ENCODE measurements at places on chromosomes 12 and 14. TPM values are rescaled to one million over a fixed set of nuclear protein-coding genes. Genes with fewer than 3 reads are reported as not detected.

DNA sequence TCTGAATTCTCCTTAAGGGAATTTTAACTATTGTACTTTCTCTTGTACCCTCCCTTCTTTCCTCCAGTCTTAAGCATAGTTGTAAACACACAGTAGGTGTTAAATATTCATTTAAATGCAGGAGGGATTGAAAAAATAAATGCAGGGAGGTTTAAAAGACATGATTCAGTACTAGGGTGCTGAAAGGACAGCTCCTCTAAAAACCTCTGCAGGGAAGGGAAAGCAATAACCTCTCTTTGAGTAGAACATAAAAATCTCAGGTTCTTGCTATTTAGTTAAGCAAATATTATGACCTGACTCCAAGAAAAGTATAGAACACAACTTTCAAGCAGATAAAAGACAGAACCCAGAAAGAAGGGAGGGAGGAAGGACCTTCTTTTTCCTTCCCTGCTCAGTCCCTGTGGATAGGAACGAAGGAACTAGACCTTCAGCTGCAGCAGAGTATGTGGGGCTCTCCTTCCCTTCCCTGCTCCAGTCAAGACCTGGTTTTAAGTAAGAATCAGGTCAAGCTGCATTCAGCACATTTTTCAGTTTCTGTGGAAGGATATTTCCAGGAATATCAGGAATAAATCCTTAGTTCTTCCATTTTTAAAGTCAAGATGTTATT is 4.7 kb downstream of the MAP3K9 start:
- peak; percentile 29 for DNase-seq

DNA sequence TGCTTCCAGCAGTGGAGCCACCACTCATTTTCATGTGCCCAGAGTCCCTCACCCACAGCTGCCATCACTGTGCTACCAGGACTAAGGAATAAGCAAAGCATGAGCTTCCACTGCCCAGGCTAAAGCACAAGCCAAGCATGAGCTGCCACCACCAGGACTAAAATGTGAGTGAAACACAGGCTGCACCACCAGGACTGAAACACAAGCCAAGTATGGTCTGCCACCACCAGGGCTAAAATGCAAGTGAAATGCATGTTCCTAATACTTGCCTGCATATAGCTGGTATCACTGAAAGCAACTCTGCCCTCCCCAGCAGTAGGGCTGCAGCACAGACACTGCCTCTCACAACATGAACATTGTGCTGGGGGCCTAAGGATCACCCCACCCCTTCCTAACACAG is 30.0 kb downstream of the CEP83 start:
- no peak for DNase-seq

DNA sequence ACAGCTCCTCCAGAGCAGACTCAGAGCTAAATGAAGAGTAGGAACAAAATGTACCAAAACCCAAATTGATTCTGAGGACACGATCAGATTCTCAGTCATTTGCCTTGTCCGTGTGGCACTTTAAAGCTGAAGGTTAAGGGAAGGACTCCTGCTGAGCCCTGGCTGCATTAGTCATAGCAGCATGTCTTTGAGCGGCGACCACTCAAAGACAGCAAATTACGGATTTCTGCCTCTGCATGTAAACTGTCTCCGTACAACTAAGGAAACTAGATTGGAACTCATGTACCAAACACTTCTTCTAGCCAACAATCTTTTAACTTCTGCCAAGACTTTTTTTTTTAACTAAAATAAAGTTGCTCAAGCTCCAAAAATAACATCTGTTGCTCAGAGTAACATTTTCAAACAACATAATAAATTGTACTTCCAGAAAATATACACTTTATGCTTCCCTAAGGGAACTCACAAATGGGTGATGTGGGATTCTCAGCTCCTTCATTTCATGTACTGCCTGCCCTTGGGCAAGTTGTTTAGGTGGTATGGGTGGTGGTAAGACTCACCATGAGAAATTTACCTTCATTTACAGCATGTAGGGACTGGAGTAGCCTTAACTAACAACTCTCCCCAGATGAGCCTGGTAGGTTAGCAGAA is 56.1 kb downstream of the RERG start:
- no peak for DNase-seq

- peak; percentile 45 for DNase-seq
Measured at GRCh38 chr14:77707355-77707723, 484 bp downstream of the ALKBH1 start.

GRCh38 chr14:23936084-23936829 is 17.3 kb upstream of the DHRS4 start:
- no peak for DNase-seq

GRCh38 chr12:91493308-91493707 is 310.7 kb upstream of the DCN start:
- no peak for DNase-seq

DNA sequence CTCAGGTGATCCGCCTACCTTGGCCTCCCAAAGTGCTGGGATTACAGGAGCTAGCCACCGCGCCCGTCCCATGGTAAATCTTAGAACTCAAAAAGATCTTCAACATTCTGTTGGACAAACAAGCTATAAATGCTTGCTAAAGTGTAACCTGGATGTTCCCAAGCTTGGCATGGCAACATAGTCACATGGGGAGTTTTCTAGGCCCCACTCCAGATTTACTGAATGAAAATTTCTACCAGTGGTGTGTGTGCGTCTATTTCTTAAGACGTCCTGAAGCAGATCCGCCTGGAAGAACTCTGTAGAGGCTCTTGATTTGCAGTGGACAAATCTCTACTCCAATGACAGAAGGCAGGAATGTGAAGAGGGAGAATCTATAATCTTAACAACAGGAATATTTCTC is 59.9 kb downstream of the ZFYVE21 start:
- no peak for DNase-seq

DNA sequence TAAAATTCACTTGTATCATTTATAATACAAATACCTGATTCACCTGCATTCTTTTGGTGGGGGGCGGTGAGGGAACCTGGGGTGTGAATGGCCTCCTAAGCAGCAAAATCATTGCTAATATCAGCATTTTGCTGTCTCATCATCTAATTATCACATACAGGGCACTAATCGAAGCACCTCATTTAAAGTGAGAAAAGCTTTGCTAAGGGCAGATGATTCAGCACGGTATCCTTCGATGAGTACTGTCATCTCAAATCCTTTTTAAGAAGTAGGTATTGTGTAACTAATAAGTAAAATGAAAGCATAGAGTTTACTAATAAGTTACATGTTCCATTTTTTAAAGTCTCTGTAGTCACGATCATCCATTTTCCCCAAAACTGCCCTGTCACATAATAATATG is 278.1 kb upstream of the SOX5 start:
- DNase-seq: no peak

DNA sequence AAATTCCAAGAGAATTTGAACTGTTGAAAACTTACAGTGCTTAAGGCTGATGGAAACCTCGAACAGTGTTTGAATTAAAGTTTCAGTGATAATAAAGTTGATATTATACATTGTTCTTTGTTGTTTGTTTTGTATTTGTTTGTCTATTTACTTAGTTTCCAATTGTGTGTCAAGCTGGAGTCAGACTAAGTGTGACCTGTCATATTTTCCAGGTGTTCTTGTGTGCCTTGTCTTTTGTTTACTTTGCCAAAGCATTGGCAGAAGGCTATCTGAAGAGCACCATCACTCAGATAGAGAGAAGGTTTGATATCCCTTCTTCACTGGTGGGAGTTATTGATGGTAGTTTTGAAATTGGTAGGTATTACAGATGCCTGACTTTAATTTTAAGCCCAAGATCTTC is 6.0 kb downstream of the SLCO1C1 start:
- DNase-seq: no peak

GRCh38 chr14:58969951-58970751 is 218.3 kb upstream of the DAAM1 start:
- DNase-seq: peak; percentile 44

DNA sequence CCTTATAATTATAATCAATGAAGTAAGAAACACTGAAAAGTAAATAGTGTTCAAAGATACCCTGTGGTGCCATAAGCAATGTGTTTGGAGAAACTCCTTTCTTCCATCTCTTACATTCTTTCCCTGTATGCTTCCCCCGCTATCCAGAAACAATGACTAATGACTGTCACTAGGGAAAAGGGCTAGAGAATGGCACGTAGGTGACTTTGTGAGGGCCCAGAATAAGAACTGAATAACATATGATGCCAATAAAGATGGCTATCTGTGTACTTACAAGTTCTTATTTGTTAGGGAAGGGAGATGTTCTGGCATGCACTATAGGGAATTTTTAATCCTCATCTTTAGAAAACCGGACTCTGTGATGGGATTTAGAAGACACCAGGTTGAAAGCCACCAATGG is 4.7 kb upstream of the KRT7 start:
- DNase-seq: no peak

GRCh38 chr12:63967358-63968145 is 123.1 kb downstream of the SRGAP1 start:
- peak; percentile 65 for DNase-seq

DNA sequence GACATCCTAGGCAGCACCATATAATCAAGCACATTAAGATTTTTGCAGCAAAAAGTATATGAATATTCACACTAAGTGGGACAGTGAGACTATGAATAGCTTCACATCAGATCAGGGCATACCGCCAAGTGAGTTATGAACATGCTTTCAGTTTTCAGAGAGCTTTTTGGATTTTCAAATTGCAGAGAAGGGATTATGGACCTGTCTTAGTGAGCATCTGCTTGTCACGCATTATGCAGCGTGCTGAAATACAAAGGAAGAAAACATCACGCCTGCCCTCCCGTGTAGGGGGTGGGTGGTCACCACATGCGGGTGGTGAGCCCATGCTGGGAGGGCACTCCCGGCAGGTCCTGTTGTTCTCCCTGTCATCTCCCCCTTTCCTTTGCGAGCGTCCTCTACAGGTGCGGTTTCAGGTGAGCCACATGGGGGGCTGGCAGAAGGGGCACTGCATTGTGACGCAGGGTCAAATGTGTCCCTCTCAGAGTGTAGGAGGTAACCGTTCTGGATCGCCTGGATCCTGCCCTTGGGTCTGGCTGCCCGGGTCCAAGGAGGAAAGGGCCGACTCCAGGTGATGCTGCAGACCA is 42.6 kb downstream of the TRAF3 start:
- DNase-seq: no peak

GRCh38 chr14:74239848-74240793 is 872 bp downstream of the VSX2 start:
- DNase-seq: no peak

DNA sequence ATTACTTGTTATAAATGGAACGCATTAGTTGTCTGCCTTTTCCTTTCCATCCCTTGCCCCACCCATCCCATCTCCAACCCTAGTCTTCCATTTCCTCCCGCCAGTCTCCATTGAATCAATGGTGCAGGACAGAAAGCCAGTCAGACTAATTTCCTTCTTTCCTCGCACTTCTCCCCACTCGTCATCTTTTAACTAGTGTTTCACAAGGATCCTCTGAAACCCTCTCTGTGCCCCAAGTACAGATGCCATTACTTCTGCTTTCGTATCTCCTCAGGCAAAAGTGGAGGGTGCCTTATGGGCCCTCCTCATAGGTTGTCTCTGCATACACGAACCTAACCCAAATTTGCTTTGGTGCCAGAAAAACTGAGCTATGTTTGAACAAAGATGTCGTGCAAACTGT is 4.2 kb downstream of the DAZAP2 start:
- DNase-seq: no peak

The CLBA1 gene
- total RNA-seq: 20.9 TPM

The NANOG gene
- total RNA-seq: 0.06 TPM

The SLC17A8 gene
- total RNA-seq: not detected

The KRT78 gene
- total RNA-seq: not detected

The KLRD1 gene
- 0.04 TPM for total RNA-seq

The SYCP3 gene
- total RNA-seq: not detected
